ENCODE measurements at places on chromosomes 3 and 15.

GRCh38 chr3:57078635-57079473, 18.4 kb downstream of the SPATA12 start:
- no peak for DNase-seq

DNA sequence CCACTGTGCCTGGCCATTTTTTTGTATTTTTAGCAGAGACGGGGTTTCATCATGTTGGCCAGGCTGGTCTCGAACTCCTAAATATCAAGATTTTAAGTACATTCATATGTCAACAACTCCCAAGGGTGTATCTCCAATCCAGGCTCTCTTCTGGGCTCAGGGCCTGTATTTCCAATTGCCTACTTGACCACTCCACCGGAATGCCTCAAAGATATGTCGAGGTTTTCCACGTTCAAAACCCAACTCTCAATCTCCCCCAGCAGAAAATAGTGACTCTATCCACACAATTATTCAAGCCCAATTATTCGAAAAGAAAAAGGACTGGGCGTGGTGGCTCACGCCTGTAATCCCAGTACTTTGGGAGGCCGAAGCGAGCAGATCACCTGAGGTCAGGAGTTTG, 1.9 kb upstream of the KNSTRN start:
- no peak for DNase-seq

- no peak for DNase-seq
Measured at GRCh38 chr15:29458361-29458760, 188.7 kb upstream of the NSMCE3 start.

- DNase-seq, result no peak
Measured at GRCh38 chr15:68818769-68819494, 1.8 kb downstream of the ANP32A start.

- peak; percentile 99 for DNase-seq
Measured at GRCh38 chr15:38714309-38715072, 149.9 kb upstream of the RASGRP1 start.

DNA sequence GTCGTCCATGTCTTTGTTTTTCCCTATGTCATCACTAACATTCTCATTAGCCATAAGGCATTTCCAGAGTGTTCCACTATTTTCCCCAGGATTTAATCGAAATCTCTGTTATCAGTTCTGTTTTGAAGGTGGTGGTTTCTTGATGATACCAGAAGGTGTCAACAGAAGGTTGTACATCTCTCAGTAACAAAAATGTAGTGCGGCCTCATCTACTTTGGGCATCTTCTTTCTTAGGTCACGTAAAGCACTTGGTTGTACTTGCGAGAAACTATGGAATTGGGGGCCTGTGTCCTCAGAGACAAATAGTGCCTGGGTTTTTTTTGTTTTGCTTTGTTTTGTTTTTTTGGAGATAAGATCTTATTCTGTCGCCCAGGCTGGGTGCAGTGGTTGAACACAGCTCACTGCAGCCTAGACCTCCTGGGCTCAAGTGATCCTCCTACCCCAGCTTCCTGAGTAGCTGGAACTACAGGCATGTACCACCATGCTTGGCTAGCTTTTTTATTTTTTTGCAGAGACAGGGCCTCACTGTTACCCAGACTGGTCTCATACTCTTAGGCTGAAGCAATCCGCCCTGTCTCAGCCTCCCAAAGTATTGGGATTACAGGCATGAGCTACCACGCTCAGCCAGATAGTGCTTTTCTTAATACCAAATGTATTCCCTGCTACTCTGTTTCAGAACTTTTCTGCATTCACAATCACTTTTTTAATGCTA, 61.2 kb upstream of the FURIN start:
- DNase-seq, result no peak

GRCh38 chr3:194133661-194134230, 2.2 kb upstream of the HES1 start:
- no peak for DNase-seq

- DNase-seq, result no peak
Measured at GRCh38 chr3:31571325-31571724, 38.6 kb downstream of the STT3B start.

GRCh38 chr3:69948246-69948862, 51.2 kb upstream of the SAMMSON start:
- DNase-seq, result no peak

- DNase-seq, result no peak
Measured at GRCh38 chr15:43185157-43186002, at the start of gene CCNDBP1. Gene CCNDBP1, plus strand, starts transcription at chr15:43185403. Its CDS starts 96 bp downstream, at chr15:43185499.

GRCh38 chr3:46435081-46435726, 28.1 kb downstream of the CCRL2 start:
- DNase-seq, result no peak

- no peak for DNase-seq
Measured at GRCh38 chr3:139309061-139309591, 34.7 kb upstream of the MRPS22 start.

- DNase-seq, result no peak
Measured at GRCh38 chr15:36585774-36586173, 6.3 kb downstream of the CDIN1 start.

DNA sequence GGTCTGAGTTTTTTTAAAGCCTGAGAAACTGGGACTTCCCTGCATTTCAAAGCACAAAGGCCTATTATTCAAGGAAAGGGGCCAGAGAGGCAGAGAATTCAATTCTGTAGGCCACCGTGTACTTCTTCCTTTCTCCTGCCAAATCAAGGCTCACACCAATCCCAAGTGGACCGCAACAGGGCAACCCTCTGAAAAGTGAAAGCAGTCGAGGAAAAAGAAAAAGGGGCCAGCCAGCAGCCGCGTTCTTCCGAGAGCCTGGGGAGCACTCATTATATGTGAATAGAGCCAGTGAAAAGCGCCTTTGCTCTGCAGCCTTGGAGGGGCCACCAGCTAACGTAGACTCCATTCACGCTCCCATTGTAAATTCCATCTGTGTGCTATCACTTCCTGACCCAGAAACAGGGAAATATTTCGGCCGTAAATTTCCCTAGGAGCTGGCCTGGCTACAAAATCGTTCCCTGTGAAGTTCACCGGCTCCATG, 45.9 kb upstream of the THUMPD3 start:
- no peak for DNase-seq

- no peak for DNase-seq
Measured at GRCh38 chr3:161879470-161879869, 382.9 kb downstream of the OTOL1 start.

DNA sequence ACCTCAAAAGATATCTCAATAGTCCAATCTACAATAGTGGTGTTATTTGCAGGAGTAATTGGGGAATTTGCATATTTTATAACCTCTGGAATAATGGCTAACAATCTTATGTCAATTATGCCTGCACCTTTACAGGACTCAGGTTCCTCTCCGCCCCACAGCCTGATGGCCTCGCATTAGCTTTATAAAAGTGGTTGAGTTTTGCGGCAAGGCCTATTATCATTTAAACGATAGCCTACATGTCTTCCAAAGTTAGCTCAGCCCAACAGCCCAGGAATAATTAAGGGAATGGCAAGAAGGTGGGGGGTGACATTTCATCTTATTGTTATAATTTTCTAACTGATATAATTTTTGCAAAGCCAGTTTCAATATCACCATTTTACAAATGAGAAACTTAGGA, 97.3 kb downstream of the RTP4 start:
- no peak for DNase-seq

GRCh38 chr15:67708500-67708899, 116.8 kb upstream of the SKOR1 start:
- DNase-seq, result no peak

- DNase-seq, result no peak
Measured at GRCh38 chr3:141067206-141067974, 16.2 kb downstream of the SPSB4 start.

- DNase-seq, result no peak
Measured at GRCh38 chr3:45904931-45905330, 18.6 kb downstream of the CCR9 start.

GRCh38 chr3:130800829-130801228, 54.2 kb upstream of the PIK3R4 start:
- DNase-seq, result no peak

- DNase-seq, result no peak
Measured at GRCh38 chr15:63803106-63803886, 30.5 kb downstream of the HERC1 start.

GRCh38 chr15:101556273-101556672, 66.8 kb upstream of the PCSK6 start:
- no peak for DNase-seq

- no peak for DNase-seq
Measured at GRCh38 chr3:65338571-65338970, 650.8 kb upstream of the ADAMTS9 start.

DNA sequence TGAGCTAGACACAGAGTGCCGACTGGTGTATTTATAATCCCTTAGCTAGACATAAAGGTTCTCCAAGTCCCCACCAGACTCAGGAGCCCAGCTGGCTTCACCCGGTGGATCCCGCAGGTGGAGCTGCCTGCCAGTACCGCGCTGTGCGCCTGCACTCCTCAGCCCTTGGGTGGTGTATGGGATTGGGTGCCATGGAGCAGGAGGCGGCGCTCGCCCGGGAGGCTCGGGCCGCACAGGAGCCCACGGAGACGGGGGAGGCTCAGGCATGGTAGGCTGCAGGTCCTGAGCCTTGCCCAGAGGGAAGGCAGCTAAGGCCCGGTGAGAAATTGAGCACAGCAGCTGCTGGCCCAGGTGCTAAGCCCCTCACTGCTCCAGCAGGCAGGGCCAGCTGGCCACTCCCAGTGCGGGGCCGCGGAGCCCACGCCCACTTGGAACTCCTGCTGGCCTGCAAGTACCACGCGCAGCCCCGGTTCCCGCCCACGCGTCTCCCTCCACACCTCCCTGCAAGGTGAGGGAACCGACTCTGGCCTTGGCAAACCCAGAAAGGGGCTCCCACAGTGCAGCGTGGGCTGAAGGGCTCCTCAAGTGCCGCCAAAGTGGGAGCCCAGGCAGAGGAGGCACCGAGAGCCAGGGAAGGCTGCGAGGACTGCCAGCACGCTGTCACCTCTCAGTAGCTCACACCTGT, 109.7 kb downstream of the NSMCE3 start:
- no peak for DNase-seq

DNA sequence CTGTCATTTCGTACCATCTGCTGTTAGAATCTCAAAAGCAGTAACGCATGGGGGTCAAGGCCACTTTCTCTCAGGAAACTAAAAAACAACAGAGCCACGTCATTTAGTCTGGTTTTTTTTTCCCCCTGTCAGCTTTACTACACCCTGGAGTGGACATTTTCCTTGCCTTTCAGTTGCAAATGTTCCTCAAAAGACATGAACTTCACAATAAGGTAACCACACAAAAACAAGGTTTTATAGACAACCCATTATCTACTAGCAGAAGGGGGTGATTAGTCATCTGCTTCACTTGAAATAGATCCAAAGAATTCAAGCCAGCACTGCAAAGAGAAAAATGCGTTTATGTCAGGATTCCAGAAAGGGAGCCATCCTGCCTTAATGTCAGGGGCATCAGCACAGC, 171.8 kb upstream of the CDIN1 start:
- DNase-seq, result peak; percentile 34

GRCh38 chr15:37044915-37045648, 55.3 kb downstream of the MEIS2 start:
- no peak for DNase-seq

DNA sequence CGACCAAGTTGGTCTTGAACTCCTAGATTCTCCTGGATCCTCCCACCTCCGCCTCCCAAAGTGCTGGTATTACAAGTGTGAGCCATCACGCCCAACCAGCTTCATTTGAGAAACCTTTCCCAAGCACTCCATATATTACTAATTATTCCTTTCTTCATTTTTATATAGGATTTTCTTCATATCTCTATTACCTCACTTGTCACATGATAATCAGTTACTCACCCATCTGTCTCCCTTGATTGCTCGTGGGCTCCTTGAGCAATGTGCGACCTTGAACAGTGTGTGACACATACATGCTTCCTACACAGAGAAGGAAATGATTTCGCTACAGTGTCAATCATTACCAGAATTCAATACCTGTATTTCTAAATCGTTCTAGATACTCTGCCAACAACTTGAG, 110.7 kb upstream of the C2CD4B start:
- no peak for DNase-seq

- peak; percentile 95 for DNase-seq
Measured at GRCh38 chr3:125062904-125063618, 7.3 kb upstream of the HEG1 start.

- DNase-seq, result no peak
Measured at GRCh38 chr3:112744825-112745566, 101.7 kb downstream of the CD200R1L start.

GRCh38 chr3:143158014-143158988, 38.7 kb downstream of the CHST2 start:
- DNase-seq, result peak; percentile 36

- no peak for DNase-seq
Measured at GRCh38 chr3:122928396-122929187, 99.0 kb downstream of the SEMA5B start.

GRCh38 chr3:99730870-99731269, 86.8 kb upstream of the CMSS1 start:
- no peak for DNase-seq
